ENCODE measurements at places on chromosomes 5 and 9.

DNA sequence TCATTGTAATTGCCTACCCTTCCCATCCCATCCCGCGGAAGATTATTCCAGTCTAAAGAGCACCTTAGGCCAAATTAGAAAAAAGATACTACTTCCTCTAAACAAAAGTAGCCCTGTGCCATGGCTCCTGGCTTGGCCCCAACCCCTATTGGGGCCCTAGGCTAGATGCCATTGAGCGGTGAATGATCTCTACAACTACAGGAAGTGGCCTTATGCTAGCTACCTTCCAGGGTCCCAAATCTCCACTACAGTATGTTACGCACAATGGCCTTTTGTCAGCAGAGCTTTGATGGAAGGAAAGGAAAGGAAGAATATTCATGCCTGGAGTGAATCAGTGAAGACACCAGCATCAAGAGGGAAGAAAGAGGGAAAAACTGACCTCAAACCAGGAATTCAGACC lies 73.3 kb upstream of the OSMR start:
- DNase-seq = no peak

- DNase-seq = no peak
Observed at GRCh38 chr5:150092159-150092787, 5.9 kb upstream of the CSF1R start.

- no peak for DNase-seq
Observed at GRCh38 chr5:67147760-67148159, 48.8 kb downstream of the CD180 start.

DNA sequence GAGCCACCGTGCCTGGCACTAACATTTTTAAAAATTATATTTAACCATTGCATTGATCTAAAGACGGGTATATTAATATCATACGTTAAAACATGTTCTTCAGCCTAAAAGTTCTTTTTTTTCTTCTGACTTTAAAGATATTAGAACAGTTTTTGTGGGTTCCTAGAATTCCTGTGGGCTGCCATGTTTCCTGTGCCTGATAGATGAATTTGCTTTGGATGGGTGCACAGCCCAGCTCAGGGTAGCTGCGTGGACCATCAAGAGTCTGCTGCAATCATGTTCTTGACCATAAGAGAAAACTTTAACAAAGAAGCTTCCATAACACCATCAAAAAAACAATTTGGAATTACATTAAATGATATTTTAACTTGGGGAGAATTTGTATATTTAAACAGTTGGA lies 2.4 kb upstream of the LAMC3 start:
- no peak for DNase-seq

DNA sequence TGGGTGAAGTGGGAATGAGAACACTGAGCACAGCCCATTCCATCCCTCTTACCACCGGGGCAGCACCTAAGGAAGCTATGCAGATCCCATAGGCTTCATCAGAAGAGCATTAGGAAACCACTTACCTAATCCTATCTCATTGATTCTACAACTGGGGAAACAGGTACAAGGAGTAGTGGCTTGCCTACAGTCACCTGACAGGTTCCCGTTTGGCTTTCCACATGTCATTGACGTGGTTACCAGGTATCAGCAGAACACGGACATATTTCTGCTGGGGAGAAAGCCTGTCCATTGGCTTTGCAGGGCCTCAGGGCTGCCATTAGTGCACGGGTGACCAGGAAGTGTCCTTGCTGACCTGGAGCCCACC lies 11.3 kb downstream of the AFAP1L1 start:
- no peak for DNase-seq

GRCh38 chr5:147092044-147092443 lies 142.8 kb upstream of the STK32A start:
- DNase-seq = no peak

DNA sequence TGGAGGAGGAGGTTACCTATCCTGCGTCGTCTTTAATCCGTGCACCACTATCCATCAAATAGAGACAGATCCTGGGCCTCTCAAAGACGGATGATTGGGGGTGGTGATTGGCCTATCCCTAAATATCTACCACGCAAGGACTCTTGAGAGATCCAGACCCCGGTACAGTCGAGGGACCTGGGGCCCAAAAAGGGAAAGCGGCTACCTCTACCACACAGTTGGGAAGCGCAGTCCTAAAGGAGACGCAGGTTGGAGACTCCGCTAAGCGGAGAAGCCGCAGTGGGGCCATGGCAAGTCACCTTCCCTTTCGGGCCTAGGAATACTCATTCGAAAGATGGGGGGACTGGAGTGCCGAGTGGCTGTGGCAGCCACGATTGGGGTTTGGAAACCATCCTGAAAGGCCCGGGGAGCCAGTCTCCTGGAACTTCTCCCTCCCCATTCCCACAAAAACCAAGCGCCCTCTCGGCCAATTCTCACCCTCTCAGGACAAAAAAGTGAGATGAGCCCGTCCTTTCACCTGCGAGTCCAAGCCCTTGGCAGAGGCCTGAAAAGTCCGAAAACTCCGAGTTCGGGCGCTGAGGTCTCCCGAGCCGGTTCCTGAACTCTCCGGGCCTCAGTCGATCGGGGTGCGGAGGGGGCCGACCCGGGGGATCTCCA lies 499 bp upstream of the FOXE1 start:
- no peak for DNase-seq

DNA sequence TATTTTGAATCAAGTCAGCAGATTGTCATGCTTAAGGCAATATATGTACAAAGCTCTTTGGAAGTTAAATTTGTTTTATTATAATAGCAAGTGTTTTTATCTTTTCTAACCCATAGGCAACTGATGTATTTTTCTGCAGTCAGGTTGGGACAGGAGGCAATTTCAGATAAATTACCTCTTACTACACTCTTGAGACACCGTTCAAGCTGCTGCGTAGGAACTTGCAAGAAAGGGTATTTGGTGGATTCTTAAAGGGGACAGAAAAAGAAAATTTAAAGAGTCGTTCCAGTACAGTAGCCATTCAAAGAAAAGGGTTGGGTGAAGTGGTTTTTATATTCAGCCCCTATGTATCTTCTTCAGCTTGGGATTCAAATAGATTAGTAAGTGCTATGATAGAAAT lies 112.4 kb upstream of the APC start:
- no peak for DNase-seq

DNA sequence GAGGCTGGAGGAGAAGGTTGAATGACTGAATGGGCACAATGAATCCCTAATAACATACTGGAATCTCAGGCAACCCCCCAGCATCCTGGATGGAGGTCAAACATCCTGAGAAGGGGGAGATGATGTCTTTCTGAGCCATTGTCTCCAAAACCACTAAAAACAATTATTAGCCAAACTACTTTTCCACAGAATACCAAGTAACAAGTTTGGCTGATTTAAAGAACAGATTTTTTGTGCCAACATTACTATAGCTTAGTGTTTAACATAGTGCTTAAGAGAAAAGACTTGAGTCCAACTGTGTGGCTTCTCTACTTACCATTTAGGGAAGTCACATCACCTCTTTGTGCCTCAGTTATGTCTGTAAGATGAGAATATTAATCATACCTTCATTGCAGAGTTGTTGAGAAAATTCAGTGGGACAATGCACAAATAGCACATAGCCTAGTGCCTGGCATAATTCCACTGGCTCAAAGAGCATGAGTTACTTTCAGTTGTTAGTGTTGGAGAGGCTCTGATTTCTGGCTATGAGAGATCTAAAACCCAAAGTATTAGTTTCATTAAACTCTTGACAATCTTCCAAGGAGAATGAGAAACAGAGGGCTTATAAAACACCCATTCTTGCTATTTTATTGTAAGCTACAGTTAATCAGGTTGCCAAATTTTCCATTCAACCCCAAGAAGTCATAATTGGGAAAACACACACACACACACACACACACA lies 111.3 kb upstream of the NR3C1 start:
- DNase-seq = no peak

DNA sequence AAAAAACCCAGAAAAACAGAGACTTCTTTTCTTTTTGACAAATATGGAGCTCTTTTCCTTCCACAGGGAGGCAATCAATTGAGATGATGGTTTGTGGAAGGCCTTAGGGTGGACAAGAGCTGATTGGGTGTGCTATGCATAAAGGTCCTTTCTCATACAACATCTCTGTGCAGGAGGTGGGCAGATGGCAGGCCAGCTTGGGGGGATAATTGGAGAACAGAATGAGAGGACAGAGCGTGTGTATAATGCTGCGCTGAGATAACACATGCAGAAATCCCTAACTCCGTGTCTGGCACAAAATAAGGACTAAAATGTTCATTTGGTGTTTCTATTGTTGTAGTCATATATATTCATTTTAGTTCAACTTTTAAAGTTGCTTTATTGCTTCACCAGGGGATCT lies 159.0 kb upstream of the MEF2C start:
- no peak for DNase-seq

- no peak for DNase-seq
Observed at GRCh38 chr5:131563434-131564228, 71.4 kb downstream of the RAPGEF6 start.

- DNase-seq = no peak
Observed at GRCh38 chr9:92608241-92608908, 61.6 kb downstream of the IPPK start.

DNA sequence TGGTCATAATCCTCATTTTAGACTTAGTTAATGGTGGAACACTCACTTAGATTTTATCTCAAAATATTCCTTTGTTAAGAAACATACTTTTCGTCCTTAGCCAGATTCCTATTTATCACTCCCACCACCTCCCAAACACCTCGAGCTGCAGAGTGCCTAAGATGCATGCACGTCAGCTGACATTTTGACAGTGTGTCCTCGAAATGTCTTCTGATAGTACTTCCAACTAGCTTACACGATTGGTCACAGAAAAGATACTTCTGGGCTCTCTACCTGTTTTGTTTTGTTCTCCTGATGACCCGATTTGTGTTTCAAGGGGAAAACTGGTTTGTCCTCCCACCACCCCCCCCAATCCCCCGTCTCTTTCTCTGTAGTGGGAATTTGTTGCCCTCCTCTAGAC lies 230.1 kb downstream of the MAST4 start:
- no peak for DNase-seq

- DNase-seq = no peak
Observed at GRCh38 chr5:55345327-55345726, 37.5 kb downstream of the MTREX start.

DNA sequence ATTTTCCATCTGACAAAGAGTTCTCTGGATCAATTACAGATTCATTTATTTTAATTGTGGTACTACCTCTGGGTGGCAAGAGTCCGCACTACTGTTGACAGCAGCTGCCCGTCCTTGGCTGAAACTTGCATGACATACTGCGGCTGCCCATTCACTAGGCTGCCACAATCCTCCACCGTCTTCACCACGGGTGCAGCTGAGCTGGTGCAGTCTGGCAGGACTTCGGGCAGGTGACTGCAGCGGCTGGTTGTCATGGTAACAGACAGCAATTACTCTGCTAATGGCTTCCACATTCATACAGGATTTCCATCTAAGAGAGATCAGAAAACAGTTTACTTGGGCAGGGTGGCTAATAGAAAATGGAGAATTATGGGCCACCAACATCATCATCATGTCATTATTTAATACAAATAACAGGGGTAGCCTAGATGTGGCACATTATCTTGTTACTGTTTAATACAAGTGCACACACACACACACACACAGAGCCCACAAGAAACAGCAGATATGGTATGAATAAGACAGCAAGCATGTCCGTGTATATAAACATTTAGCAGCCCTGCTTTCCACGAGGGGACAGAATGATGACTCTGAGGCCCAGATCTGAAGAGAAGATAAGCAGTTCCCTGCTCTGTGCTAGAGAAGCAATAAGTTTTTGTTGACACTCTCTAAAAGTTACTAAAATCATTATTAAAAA lies 112.3 kb downstream of the MARCHF3 start:
- DNase-seq = no peak

DNA sequence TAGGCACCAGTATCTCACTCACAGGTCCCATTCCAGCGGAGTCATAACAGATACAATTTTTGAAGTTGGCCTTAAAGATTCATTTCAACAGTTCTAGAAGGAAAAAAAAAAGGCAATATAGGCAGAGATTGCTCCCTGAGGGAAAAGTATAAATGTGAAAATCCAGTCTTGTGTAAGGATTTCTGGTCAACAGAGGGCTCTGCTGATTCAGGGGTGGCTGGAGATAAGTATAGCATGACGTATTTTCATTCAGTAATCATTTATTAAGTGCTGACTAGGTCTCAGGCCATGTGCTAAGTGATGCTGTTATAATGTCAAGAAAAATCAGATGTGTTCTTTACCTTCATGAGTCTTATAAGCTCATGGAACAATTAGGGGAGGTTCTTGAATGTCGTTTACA lies 377.3 kb upstream of the MEF2C start:
- DNase-seq = no peak

Measured in tibial nerve (tissue), 4 donors.